Posterior cingulate gyrus (tissue), 11 donors: ENCODE measurements at places on chromosomes 6 and 20.

DNA sequence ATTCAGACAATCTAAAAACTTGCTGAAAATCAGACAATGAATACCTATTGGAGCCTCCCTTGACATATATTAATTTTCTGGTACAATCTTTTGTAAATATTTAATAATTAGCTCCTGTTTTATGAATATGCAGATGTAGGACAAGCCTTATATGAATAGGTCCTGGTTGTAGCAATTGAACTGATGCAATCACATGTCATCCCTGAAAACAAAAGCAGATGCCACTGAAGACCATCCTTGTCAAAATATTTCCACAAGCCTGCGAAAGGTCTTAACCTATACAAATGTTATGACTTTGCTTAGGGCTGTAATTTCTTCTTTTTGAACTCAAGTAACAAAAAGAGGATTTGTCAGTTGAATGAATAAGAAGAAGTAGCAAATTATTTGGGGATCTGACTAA, 722.1 kb downstream of the EYS start:
- DNase-seq: no peak

DNA sequence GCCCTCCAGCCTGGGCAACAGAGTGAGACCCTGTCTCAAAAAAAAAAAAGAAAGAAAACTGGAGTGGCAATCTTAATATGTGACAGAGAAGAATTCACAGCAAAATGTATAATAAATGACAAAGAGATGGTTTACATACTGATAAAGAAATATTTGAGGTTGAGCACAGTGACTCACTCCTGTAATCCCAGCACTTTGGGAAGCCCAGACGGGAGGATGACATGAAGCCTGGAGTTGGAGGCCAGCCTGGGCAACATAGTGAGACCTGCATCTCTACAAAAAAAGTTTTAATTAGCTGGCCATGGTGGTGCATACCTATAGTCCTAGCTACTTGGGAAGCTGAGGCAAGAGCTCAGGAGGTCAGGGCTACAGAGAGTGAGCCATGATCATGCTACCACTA, 12.4 kb upstream of the DEFB118 start:
- no peak for DNase-seq

- DNase-seq: no peak
Observed at GRCh38 chr6:45651301-45651700, 273.6 kb upstream of the SUPT3H start.

DNA sequence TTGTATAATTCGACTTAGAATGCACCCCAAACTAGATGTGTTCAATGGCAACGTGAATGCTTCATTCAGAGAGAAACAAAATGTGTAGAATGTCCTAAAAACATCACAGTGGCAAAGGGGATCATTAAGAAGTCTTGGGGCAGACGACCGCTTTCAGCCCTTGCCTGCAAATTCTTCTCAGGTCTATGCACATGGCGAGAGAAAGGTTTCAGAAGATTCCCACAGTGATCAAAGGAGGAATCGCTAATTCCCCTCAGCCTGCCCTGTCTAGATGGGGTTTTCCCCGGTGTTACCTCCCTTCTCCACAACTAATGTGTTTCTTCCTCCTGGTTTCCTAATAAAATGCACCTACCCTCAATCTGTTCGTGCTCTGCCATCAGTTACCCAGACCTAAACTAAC, 13.3 kb upstream of the NHSL1 start:
- DNase-seq: no peak

- DNase-seq: no peak
Observed at GRCh38 chr6:17716221-17716620, 9.5 kb upstream of the NUP153 start.

- no peak for DNase-seq
Observed at GRCh38 chr6:12993283-12993898, 276.8 kb downstream of the PHACTR1 start.

DNA sequence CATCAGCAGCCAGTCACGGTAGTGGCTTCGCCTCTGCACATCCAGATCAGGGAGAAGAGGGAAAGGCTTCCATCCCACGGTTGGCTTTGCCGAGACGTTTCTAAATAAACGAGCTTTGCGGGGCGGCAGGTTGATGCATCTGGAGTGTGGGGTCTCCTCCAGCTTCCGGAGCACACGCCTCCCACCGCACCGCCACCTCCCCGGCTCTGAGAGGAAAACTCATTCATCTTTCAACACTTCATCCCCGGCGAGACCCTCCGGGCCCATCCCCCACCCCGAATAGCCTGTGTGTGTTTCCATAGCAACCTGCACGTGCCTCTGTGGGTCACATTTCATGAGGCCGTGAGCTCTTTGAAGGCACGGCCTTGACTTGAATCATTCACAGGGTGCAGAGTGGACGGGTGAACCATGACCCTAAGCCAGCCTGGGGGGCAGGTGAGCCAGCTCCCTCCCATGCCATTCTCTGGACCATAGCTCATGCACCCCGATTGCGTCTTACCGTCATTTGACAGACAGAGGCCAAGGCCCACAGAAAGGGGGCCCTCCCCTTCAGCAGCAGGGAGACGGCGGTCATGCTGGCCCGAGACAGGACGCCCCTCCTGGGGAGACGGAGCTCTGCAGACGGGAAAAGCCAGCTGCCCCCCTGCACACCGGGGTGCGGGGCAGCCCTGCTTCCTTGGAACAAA, 16.2 kb upstream of the CHRNA4 start:
- no peak for DNase-seq

DNA sequence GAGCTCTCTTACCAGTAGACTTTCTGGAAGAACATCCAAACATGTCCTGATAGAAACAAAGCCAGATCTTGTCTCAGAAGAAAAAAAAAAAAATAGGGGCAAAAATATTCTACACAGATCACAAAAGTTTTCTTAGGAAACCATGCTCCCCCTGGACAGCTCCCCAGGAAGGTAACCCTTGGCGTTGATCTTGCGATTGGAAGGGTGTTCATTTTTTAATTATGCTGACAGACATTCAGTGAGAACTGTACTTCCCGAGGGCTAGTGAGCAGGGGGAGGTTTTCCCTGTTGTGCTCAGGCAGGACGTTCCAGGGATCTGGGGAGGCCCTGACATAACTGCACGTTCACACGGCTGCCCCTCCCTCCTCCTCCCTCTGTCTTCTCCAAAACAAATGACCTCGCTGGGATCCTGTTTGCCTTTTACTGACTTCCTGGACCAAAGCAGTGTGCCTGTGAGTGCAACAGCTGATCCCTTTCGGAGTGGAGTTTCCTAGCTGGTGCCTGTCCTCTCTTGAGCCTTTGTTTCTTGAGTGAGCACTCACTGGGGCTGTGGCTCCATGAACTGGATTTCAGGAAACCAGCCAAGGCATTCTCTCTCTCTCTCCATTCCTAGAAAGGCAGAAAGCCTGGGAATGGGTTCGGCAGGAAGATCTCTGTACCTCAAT, 46.7 kb downstream of the MARCKS start:
- DNase-seq: no peak

DNA sequence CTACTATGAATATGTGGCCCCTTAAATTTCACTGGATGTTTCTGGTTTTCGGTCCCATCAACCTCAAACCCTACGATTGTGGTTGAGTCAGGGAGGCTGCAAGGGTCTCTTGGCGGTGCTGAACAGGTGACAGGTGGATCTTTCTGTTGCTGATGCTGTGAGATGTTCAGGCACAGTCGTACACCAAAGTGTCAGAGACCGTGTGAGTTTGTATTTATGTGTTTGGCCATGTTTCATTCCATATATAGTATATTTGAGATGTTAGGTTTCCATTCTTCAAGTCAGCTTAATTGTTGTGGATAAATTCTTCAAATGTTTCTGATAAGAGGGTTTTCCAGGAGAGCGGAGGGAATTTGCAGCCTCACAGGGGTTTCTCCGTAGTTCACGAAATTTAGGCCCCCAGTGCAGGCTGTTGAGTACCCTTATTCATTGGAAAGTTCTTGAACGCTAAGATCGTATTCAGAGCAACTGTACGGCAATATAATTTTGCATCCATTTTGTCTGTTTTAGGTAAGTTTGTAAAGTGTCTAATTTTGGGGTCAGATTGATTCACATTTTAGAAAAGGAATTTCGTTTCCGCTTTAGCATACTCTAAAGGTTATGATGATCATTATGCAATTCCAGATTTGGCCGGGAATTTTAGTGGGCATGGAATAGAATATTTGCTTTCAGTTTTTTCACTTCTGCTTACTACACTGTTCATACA, 1.2 kb downstream of the TAB2 start:
- no peak for DNase-seq

GRCh38 chr6:106560996-106561685, 68.2 kb downstream of the RTN4IP1 start:
- no peak for DNase-seq

GRCh38 chr6:151303231-151303630, 63.5 kb downstream of the AKAP12 start:
- DNase-seq: no peak

DNA sequence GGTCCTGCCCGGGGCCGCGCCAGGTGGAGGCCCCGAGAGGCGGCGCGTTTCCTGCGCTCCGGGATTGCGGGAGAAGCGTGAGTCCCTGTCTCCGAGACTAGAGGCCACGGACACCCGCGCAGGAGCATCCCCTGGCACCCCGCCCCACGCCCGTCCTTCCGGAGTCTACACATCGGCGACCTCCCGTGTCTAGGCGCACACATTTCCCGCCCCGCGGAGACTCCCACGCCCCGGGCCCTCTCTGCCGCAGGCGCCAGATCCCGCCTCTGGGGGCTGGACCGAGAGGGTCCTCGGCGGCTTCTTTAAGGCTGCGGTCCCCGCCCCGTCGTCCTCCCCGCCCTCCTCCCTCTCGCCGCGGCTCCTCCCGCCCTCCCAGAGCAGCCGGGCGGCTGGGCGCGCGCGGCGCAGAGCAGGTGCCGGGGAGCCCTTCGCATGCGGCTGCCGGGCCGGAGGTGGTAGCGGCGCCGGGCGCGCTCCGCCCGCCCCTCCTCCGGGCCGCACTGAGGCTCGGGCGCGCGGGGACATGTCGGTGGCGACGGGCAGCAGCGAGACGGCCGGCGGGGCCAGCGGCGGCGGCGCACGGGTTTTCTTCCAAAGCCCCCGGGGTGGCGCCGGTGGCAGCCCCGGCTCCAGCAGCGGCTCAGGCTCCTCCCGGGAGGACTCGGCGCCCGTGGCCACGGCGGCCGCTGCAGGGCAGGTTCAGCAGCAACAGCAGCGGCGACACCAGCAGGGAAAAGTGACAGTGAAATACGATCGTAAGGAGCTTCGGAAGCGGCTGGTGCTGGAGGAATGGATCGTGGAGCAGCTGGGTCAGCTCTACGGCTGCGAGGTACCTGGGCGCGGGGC, at the start of gene PPP1R14C:
Gene PPP1R14C (plus strand): TSS at position 375 of the 846 bp plus-strand sequence. CDS start 149 bp downstream, at position 524.
- DNase-seq: peak; percentile 40

DNA sequence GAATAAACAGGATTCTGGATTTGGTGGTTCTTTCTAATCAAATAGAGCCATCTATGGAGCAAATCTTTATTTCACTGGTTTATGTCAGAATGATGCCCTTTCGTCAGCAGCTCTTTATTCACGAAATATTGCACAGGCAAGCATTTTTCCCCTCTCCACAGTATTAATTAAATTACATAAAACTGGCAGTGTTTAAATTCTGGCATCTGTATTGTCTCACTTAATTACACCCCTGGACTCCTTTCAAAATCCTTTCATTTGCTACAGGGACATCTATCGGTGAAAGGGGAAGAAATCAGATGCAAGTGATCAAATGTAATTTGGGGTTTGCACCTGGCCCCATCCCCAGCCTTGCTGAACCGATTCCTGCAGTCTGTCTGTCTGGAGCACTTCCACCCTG, 801.9 kb downstream of the QKI start:
- DNase-seq: no peak

DNA sequence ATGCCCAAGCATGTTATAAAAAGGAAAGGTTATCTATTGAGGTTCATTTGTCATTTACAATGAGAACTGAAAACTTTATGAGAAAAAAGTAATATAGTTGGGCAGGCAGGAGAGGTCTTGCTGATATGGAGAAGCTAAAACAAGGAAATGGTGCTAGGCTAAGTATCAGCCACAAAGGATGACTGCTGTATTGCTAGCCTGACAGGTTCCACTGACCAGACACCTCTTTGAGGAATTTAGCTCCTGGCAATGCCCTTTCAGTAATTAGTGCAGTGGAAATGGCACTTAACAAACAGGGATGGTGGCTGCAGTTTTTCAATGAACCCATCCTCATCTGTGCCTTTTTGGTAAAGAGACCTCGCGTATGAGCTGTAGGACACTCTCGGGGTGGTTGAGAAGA, 284.4 kb downstream of the ZFAND3 start:
- DNase-seq: no peak

DNA sequence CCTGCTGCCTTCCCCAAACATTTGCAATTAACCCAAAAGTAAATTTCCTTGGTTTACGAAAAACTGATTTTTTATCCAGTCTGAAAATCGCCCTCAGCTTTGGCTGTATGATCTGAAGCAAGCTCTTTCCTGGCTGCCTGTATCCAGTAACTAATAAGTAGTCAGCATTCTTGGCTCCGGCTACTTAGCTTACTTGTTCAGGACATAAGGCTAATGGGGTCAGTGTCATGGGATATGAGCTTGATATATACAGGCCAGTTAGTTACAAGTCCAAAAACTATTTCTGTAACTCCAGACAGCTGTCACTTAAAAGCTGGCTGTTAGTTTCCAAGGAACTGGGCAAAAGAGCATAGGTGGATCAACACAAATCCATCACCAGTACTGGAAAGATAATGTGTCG, 56.2 kb downstream of the KHDC1L start:
- DNase-seq: no peak

DNA sequence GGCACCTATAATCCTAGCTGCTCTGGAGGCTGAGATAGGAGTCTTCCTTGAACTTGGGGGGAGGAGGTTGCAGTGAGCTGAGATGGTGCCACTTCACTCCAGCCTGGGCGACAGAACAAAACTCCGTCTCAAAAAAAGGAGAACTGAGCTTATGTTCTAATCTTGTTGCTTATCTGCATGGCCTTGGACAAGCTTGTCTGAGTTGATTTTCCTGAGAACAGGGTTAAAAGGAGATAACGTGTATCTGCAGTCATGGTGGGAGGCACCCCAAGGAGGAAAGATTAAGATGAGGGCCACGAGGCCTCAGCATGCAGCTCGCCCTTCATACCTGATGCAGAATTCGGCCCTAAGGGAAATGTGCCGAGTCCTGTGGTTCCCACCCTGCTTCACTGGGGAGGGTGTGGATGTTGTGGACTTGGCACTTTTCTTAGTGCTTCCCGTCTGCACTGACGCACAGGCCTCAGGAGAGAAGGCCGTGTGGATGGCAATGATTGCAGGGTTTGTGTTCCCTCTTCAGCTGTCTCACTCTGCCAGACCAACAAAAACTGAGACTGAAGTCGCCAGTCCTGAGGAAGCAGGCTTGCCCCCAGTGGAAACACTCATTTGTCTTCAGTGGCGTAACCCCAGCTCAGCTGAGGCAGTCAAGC, 56.3 kb downstream of the EZR start:
- no peak for DNase-seq

DNA sequence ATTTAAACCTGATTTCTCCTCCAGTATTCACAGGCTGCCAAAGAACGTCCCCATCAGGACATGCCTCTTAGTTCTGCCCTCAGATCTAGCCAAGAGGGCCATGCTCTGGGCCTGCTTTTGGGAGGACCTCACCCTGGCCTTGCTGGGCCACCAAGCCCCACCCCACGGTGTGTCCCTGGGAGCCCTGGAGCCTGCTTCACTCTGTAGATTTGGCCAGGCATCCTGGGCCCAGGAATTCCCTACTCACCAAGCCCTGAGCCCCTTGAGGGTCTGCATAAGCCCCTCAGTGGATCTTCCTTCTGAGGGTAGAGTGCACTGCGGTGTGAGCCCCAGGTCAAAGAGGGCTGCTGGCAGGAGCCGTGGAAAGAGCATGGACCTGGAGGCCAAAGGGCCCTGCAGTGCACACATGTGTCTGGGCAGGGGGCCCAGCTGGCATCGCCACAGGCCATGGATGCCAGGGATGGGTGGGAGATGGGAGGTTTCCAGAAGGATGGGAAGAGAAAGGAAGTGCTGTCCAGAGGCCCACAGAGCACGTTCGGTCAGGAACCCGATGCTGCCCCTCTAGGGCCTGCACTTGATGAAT, 98.0 kb downstream of the DACT2 start:
- DNase-seq: no peak

GRCh38 chr6:45685076-45685475, 307.3 kb upstream of the SUPT3H start:
- DNase-seq: no peak
